Lung (tissue), 17 donors: ENCODE measurements at places on chromosomes 11 and 22. TPM values are rescaled to one million over a fixed set of nuclear protein-coding genes. Genes with fewer than 3 reads are reported as not detected.

DNA sequence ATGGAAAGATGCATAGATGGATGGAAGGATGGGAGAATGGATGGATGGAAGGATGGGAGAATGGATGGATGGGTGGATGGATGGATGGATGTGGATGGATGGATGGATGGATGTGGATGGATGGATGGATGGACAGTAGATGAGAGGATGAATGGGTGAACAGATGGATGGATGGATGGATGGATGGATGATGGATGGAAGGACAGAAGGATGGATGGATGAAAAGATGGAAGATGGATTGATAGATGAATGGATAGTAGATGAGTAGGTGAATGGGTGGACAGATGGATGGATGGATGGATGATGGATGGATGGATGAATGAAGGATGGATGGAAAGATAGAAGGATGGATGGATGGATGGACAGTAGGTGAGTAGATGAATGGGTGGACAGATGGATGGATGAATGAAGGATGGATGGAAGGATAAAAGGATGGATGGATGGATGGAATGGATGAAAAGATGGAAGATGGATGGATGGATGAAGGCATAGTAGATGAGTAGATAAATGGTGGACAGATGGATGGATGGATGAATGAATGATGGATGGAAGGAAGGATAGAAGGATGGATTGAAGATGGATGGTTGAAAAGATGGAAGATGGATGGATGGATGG, 15.5 kb downstream of the FGF3 start:
- no peak for DNase-seq
- no peak overlapping the region for H3K27ac ChIP-seq
- H3K27me3 ChIP-seq, result no peaks in the 10 kb centered on the region
- no peaks in the 10 kb centered on the region for H3K36me3 ChIP-seq
- H3K4me1 ChIP-seq, result no peaks in the 10 kb centered on the region

GRCh38 chr22:48748113-48748859, 1079.4 kb downstream of the BRD1 start:
- no peaks in the 10 kb centered on the region for H3K27me3 ChIP-seq
- no peak overlapping the region for H3K27ac ChIP-seq
- H3K36me3 ChIP-seq, result no peaks in the 10 kb centered on the region
- no peaks in the 10 kb centered on the region for H3K4me1 ChIP-seq

DNA sequence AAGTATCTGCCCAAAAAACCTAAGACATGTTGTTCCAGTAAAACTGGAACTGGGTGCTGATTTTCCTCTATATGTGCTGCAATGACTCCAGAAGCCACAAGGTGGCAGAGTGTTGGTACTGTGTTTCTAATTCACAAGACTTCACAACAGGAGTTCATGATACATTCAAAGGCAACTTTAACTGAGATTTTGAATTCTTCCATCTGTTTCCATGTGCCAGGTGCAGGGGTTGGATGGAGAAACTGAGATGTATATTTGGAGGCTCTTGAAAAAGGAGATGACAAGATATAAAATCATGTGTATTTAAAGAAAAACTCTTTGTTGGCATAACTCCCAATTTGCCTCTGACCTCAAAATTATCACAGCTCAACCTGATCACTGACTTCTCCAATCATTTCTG, 1098.6 kb upstream of the CCDC90B start:
- H3K36me3 ChIP-seq, result no peaks in the 10 kb centered on the region
- no peak overlapping the region for H3K27ac ChIP-seq
- H3K27me3 ChIP-seq, result no peaks in the 10 kb centered on the region
- H3K4me3 ChIP-seq, result no peak overlapping the region

DNA sequence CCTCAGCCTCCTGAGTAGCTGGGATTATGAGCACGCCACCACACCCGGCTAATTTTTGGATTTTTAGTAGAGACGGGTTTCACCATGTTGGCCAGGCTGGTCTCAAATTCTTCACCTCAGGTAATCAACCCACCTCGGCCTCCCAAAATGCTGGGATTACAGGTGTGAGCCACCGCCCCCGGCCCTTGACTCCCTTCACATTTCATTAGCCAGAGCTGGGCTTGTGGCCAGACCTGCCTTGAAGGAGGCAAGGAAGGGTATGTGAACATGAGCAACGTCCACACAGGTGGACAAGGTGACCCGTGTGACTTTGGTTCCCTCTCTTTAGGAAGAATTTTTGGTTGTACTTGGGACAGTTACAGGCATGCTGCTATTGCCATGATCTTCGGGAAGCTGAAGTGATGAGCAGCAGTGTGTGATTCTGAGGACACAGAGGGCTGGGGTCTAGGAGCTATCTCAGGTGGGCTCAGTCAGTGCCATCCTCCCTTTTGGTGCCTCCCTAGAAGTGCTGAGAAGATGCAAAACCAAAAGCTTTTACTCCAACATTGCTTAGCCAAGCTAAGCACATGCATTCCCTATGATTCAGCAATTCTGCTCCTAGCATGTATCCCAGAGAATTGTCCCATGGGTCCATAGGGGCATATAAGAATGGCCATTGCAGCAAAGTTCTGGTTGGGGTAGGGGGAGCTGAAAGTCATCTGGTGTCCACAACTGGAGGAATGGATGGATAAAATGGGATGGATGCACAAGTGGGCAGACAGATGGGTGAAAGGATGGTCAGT, 6.1 kb downstream of the AP5B1 start:
- DNase-seq, result no peak
- no peak overlapping the region for H3K27ac ChIP-seq
- no peak overlapping the region for H3K4me3 ChIP-seq
- H3K36me3 ChIP-seq, result peaks cover 24% of the 10 kb centered on the region

DNA sequence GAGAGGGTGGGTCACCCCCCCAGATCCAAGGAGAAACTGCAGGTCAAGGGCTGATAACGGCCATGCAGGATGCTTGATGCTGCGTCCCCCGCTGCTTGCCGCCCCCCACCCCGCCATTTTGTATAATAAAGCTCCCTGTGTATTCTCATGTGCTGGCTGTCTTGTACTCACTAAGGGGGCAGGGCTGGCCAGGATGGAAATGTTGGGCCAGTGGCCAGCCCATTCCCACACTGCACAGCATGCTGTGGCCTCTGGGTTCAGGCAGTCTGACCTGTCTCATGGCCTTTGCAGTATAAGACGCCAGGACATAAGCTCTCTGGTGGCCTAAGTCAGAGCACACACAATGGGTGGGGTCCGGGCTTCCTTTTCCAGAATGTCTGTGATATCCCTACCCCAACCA, 421 bp upstream of the PRR33 start:
- H3K4me3 ChIP-seq, result no peak overlapping the region
- no peaks in the 10 kb centered on the region for H3K4me1 ChIP-seq
- no peaks in the 10 kb centered on the region for H3K36me3 ChIP-seq

DNA sequence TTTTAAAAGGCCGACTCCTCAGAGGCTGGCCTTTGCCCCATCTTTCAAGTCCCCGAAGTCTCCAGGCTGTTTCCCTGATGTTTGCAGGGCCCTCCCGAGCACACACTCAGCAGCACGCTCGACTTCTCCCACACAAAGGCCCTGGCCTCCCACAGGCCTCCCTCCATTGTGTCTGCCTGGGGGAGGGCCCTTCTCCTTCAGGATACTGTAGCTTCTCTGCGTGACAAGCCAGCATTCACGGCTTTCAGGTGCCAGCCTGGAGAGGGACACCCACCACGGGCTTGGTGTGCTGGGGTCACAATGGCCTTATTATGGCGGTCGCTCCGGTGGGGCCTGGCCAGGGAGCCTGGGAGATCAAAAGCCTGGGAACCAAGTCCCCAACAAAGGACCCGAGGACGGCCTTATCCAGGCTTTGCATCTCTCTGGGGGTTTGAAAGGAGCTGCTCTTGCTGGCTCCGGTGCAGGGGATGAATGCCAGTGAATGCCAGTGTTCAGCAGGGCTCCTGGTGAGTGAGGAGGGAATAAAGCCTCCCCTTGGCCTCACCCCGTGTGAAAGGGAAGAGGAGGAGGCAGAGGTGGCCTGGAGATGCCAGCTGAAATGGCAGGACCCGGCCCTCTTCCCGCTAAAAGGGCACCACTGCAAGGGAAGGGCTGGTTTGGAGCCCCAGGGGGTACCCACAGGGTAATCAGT, 55.0 kb downstream of the TRAF6 start:
- DNase-seq, result no peak
- H3K27ac ChIP-seq, result peak overlapping the region; percentile 71
- no peaks in the 10 kb centered on the region for H3K27me3 ChIP-seq
- no peak overlapping the region for H3K4me3 ChIP-seq
- H3K36me3 ChIP-seq, result no peaks in the 10 kb centered on the region

- H3K27ac ChIP-seq, result no peak overlapping the region
- H3K4me1 ChIP-seq, result peaks cover 11% of the 10 kb centered on the region
Measured at GRCh38 chr11:78363024-78363619, 54.5 kb downstream of the GAB2 start.

DNA sequence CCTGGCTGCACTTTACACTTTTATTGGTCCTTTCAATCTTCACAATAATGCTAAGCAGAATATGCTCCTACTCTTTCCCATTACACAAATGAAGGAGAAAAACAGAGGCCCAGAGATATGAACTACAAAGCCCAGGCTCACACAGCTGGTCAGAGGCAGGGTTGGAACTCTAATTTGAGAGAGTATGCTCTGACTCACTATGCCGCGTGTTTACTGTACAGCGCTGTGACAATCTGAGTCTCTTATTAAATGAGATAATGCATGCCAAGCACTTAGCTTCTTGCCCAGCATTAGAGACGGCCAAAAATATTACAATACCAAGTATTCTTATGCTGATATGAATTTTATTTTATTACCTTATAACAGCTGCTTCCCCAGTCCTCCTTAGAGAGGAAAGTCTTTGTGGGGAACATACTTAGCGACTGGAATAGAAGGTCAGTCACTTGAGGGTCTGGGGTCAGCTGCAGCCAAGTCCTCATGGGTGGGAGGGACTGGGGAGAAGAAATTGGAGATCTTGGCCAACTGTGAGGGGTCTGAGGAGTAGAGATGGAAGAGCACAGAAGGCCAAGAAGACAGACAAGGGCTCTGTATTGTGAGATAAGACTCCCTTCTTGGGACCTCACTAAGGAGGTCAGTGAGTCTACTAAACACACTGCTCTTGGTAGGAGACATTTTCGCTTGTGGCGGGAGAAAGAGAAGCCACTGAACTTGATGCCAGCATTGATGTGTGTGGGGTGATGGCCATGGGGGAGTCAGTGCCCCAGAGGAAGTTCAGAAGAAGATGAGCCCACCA, 150.8 kb upstream of the TIMP3 start:
- no peak overlapping the region for H3K4me3 ChIP-seq
- H3K36me3 ChIP-seq, result no peaks in the 10 kb centered on the region
- H3K27me3 ChIP-seq, result no peaks in the 10 kb centered on the region
- no peak for DNase-seq
- no peak overlapping the region for H3K27ac ChIP-seq

- H3K4me1 ChIP-seq, result no peaks in the 10 kb centered on the region
- H3K27ac ChIP-seq, result no peak overlapping the region
- H3K27me3 ChIP-seq, result no peaks in the 10 kb centered on the region
- no peak overlapping the region for H3K4me3 ChIP-seq
Measured at GRCh38 chr11:92501066-92501739, 276.6 kb downstream of the FAT3 start.

GRCh38 chr11:100730266-100730665, 43.2 kb downstream of the ARHGAP42 start:
- no peak for DNase-seq
- H3K4me1 ChIP-seq, result peaks cover 16% of the 10 kb centered on the region
- no peak overlapping the region for H3K27ac ChIP-seq
- no peaks in the 10 kb centered on the region for H3K27me3 ChIP-seq
- no peak overlapping the region for H3K4me3 ChIP-seq

DNA sequence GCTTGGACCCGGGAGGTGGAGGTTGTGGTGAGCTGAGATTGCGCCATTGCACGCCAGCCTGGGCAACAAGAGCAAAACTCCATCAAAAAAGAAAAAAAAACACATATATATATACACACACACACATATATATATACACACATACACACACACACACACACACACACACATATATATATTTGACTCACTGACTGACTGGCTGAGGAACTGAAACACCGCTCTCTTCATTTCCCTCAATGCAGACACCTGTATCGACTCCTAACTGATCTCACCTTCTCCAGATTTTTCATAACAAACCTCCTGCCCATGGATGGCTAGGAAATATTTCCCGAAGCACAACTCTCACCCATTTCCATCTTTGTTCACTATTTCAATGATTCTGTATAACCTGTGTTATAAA, 140.7 kb upstream of the ANO3 start:
- H3K4me3 ChIP-seq, result no peak overlapping the region
- H3K27ac ChIP-seq, result no peak overlapping the region
- no peak for DNase-seq
- H3K4me1 ChIP-seq, result no peaks in the 10 kb centered on the region

The NLRP14 gene
- 0.15 TPM for total RNA-seq

The CNTF gene
- 2.0 TPM for total RNA-seq

The CEP126 gene
- total RNA-seq, result 8.5 TPM
